ENCODE measurements at places on chromosomes 1 and 21. TPM values are rescaled to one million over a fixed set of nuclear protein-coding genes. Genes with fewer than 3 reads are reported as not detected.

Gene TXLNA
- 30.8 TPM for polyA plus RNA-seq

Gene CLDN19
- polyA plus RNA-seq, result 0.31 TPM

Gene CD84
- polyA plus RNA-seq, result 3.2 TPM

Gene CHIA
- polyA plus RNA-seq, result not detected

Gene TMPRSS15
- 0.89 TPM for polyA plus RNA-seq

Gene UBE2J2
- 39.1 TPM for polyA plus RNA-seq

Gene ERVH48-1
- 1.3 TPM for polyA plus RNA-seq

Gene LENEP
- polyA plus RNA-seq, result 0.67 TPM

Gene SLC30A1
- 11.7 TPM for polyA plus RNA-seq

Gene FAM177B
- polyA plus RNA-seq, result 0.41 TPM

Gene ORC1
- polyA plus RNA-seq, result 2.6 TPM

Gene TSTD1
- polyA plus RNA-seq, result 30.0 TPM

Gene LYST
- polyA plus RNA-seq, result 5.8 TPM

Gene MAP1LC3C
- 25.8 TPM for polyA plus RNA-seq

Gene IFNAR1
- 24.3 TPM for polyA plus RNA-seq

Gene LCE1B
- polyA plus RNA-seq, result not detected

Gene ACBD6
- polyA plus RNA-seq, result 41.6 TPM

Gene TNFSF4
- polyA plus RNA-seq, result 2.5 TPM

Gene KLHDC8A
- 0.59 TPM for polyA plus RNA-seq

Gene DMBX1
- polyA plus RNA-seq, result not detected

Gene S100A9
- polyA plus RNA-seq, result 17.0 TPM

Gene MRPL24
- 64.6 TPM for polyA plus RNA-seq

Gene DYNLT5
- 4.5 TPM for polyA plus RNA-seq

Gene CCDC190
- polyA plus RNA-seq, result 6.7 TPM

Gene ZZZ3
- 32.5 TPM for polyA plus RNA-seq

Gene RSPH1
- 0.28 TPM for polyA plus RNA-seq
